Smooth muscle cell of the brain vasculature (primary cell): ENCODE measurements at places on chromosomes 2 and 18.

DNA sequence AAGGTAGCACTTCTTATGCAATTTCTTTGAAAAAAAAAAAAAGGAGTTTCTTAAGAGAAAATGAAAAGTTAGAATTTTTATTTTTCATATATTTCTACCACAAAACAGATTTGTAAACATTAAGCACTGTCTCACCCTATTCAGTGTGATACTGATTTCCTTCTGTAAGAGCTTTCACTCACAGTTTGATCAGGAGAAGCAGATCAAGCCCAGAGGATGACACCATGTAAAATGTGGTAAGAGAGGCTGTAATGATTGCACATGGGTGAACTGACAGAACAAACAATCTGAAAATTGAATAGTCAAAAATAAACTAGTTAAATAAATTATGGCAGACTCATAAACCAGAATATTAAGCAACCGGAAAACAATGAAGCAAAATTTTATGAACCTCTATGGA, 54.5 kb downstream of the MEMO1 start:
- no peak for DNase-seq

DNA sequence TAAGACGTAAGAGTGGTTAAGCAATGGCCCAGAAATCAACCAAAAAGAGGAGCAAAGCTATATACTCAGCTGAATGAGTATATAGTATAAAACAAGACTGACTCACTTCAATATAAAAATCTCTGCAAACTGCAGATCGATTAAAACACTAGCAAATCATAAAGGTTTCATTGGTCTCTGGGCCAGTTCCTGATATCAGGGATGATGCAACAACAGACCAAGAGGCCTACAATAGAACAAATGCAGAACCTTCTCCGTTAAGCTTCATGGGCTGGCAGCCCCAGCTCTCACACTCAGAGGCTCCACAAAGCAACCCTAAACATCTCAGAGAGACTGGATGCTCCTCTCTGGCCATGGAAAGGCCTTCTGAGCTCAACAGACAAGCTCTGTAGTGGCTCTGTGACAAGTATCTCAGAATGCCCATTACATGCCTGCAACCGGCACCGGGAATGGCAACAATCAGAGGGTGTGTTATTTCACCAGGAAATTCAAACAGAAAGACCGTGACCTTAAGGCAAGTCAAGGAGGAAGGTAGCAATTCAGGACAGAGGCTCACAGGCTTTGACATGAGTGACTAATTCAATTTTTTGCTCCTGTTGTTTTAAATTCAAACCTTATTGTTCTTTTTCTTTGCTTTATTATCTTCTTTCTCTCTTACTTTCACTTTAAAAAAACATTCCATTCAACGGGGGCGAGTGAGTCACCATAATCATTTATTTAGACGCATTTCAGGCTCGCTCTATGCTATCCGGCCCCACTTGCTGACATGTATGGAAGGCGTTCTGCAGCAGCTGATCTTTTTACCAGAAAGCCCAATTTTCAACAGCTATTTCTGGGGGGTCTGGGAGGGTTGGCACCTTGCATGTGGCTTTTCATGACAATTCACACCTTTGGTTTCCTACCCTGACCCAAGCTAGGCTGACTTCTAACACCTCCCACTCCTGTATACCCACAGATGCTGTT, 15.1 kb downstream of the CYRIA start:
- DNase-seq = peak; percentile 77

GRCh38 chr2:11279398-11279797, 65.0 kb downstream of the ROCK2 start:
- no peak for DNase-seq

GRCh38 chr18:680392-680791, 22.9 kb downstream of the TYMS start:
- DNase-seq = no peak

GRCh38 chr2:48799601-48800000, 44.1 kb upstream of the LHCGR start:
- DNase-seq = no peak

DNA sequence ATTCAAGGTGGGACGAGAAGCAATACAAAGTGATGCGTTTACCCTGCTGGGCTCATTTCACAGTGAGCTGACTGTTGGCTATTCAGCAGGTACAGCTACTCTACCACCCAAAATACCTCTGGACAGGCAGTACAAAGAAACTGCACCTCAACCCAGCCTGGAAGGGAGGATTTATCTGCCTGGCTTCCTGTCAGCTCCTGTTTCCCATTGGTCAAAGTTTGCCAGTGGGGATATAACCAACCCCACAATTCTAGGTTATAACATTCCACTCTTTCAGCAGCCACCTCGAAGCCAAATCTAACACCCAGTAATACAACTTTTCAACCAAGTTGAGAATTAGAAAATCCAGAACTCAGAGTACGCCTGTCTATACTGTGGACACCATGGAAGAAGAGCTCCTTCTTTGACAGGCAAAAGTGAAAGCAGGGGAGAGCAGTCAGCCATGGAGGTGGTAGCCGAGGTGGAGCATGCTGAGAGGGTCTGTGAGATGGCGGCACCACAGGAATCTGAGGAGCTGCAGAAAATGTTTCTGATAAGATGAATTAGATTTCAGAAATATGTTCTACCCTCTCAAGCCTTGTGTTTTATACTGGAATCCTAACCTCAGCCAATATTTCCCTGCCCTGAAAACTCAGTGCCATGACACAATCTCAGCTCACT, 10.8 kb downstream of the DUSP19 start:
- no peak for DNase-seq

- no peak for DNase-seq
These were observed 351.8 kb upstream of the TMEFF2 start for GRCh38 chr2:192546565-192546964.

- DNase-seq = no peak
These were observed 20.1 kb upstream of the MREG start for GRCh38 chr2:216033403-216033802.

GRCh38 chr2:127313406-127313805, 19.5 kb upstream of the ERCC3 start:
- no peak for DNase-seq

DNA sequence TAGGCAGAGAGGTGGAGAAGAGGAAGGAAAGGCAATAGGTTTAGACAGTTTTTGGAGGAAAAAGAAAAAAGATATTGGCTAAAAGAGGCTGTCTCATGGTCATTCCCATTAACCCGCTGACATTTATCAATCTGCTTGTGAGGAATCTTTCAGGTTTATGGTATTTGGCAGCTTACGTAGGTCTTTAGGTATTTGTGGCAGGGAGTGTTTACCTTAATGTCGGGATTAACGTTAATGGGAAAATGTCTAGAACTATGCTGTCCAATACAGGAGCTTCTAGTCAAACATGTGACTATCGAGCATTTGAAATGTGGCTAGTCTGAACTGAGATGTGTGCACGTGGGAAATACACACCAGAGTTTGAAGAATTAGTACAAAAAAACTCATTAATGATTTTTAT, 144.2 kb downstream of the BABAM2 start:
- no peak for DNase-seq

- no peak for DNase-seq
These were observed 15.8 kb downstream of the BOLA3 start for GRCh38 chr2:74131901-74132300.

DNA sequence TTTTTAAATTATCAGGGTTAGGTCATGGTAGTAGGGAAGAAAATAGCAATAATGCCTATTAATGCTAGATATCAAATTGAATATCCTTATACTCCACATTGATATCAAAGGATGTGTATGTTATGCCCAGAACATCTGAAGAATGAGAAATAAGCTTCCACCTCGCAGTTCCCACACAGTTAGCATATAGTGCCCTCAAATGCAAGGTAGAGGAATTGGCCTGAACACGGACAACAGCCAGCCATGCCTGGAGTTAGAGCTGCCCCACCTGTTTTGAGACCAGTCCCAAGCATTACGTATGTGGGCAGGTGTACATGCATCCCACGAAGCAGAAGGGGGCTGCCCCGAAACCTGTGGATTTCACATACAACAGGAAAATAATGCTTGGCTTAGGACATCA, 79.6 kb downstream of the SUMO1 start:
- DNase-seq = no peak

- no peak for DNase-seq
These were observed 428.4 kb downstream of the TGIF1 start for GRCh38 chr18:3878401-3878800.

DNA sequence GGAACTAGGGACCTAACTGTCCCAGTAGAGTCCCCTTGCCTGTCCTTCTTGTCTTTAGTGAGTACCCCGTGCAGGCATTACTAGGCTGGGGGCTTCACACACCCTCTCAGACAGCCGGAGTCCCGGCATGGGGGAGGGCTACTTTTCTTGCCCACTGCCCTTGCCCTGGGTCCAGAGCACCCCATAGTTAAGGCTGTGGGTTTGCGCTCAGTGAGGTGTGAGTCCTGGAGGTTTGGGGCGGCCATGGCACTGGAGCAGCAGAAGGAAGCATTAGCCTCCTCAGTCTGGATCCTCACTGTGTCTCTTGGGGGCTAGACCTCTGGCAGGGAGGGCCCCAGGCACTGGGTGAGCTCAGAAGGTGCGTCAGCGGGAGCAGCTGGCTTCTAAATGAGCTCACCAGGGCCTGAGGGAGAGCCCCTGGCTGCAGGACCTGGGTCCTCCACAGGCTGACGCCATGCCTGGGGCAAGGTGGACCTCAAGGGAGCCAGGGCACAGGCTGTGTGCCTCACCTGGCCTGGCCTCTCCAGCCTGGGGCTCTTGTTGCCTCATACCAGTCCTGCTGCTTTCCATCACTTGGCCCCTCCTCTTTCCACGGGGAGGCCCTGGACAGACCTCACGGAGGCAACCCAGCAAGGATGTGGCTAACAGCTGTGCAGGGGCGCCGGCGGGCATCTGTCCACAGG, 27.4 kb downstream of the HS6ST1 start:
- no peak for DNase-seq

DNA sequence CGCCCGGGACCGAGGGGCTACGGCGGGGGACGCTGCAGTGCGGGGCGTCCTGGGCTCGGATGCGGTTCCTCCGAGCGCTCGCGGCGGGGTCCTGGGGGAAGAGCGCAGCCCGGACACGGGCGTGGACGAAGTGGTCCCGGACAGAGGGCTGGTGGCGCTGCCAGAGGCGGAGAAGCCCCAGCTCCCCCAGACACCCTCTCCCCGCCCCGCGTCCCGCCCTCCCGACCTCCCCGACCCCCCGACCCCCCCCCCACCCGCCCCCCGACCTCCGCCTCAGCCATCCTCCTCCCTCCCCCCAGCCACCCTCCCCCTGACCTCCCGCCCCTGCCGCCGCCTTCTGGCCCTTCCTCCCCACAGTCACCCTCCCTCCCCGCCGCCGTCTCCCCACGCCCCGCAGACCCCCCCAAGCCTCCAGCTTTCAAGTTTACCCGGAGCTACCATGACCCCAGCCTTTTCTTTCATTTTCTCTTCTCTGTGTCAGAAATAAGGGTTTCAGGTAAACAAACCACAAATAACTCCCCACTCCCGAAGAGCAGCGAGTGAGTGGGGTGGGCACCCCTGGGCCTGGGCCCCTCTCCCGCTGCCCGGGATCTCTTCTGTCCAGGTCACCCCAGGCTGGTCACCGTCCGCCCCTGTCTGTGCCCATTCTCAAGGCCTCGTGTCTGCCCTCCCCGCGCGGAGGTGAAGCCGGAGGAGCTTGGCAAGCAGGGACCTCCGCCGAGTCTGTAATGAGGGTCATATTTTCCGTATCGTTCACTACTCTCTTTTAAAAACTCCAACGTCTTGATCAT, 5.1 kb downstream of the NFATC1 start:
- no peak for DNase-seq

DNA sequence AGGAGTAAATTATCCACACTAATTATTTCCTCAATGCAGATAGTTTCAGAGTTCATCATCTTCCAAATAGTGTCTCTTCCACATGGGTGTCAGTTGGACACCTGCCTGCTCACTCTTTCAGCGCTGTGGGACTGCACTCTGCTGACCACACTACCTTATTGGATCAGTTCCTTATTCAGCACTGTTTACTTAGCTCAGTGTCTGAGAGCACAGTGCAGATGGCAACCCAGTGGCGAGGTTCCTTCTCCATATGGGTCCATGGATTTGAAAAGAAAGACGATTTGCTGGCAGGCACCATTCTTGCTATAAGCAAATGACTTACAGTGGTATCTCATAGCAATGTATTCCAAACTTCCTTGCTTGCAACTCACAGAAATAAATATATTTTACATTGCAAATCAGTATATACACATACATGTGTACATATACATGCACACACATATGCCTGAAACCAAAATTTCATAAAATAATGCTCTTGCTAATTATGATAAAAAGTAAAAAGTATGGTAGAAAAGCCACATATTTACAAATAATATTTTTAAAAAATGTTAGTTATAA, 354.8 kb downstream of the INSIG2 start:
- DNase-seq = no peak

DNA sequence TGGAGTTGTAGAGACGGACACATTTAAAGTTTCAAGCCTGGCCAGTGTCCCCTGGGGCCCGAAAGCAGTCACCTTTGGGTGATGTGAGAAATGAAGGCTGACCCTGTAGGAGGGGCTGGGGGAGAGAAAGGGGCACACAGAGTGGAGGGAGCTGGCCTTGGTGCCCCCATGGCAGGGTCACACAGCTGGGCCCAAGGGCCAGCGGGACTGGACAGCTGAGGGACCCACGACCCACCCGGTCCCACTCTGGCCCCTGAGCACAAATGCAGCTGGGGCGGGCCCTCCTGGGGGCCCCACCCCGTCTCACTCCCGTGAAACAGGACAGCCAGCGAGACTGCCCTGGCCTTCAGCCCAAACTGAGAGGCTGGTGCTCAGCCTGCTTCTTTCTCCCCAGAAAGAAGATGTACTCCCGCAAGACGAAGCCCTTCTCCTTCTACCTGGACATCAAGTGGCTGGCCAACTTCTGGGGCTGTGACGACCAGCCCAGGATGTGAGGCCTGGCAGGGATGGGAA, 6.1 kb downstream of the AGXT start:
- no peak for DNase-seq

GRCh38 chr18:70464343-70465114, 175.7 kb downstream of the SOCS6 start:
- DNase-seq = peak; percentile 24

DNA sequence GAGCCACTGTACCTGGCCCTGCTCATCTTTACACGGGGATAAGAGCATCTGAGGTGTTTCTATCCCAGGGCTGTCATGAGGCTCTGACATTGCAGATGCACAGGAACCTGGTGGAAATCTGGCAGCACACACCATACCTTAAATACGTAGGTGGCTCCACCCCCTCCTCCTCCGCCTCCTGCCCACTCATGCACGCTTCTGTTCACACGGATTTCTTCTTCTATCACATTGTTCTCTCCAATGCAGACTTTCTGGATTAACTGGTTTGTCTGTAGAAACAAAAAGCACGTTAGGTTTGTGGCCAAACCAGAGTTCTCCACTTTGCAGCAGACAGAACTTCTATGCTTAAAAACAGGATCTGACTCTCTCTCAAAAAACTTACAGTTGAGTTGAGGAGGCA, 118.2 kb downstream of the CLIP4 start:
- no peak for DNase-seq
